ENCODE measurements at places on chromosomes 5 and 9.

DNA sequence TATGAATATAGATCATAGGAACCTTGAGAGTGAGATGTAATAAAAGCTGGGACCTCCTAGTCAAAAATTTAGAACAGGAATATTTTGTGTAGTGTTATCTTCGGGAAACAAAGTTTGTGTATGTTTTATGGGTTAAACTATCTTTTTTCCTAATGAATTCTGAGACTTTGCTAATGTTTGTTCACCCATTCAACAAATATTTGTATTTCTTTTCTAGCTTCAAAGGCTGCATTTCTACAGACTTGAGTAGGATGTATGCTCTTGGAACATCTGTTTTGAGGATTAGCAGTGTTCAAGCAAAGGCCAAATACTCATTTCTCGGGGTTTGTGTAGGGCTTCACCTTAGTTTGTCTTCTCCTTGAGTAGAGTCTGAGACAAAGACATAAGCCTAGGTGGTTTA lies 16.2 kb downstream of the NDUFS4 start:
- no peak for DNase-seq

DNA sequence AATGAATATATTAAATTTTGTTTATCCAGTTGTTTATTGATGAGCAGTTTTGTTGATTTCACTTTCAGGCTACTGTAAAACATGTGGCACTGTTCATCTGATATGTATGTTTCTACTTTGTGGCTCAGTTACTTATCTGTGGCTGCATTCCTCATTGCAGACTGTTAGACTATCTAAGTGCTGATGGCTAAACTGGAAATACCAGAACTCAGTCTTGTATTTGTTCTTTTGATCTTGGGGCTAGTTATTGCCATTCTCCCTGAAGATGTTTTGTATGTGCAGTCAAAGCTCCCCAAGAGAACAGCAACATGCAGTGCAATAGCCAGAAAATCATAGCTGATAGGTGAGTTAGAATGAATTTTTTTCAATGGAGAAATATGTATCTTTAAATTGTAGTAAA lies 162.2 kb downstream of the GADD45G start:
- DNase-seq: no peak

DNA sequence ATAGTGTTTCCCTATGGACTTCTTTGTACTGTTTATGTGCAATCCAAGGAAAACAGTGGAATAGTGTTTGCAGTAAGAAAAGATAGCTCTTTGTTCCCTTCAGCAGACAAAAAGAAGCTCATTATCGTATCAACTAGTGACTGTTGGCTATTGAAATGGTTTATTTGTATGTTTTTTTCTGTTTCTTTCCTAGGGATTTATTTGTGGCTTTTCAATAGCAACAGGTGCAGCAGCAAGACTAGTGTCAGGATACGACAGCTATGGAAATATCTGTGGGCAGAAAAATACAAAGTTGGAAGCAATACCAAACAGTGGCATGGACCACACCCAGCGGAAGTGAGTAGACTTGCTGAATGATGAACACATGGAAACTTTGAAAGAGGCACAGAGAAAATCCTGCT lies 65.1 kb downstream of the SLC44A1 start:
- DNase-seq: no peak

DNA sequence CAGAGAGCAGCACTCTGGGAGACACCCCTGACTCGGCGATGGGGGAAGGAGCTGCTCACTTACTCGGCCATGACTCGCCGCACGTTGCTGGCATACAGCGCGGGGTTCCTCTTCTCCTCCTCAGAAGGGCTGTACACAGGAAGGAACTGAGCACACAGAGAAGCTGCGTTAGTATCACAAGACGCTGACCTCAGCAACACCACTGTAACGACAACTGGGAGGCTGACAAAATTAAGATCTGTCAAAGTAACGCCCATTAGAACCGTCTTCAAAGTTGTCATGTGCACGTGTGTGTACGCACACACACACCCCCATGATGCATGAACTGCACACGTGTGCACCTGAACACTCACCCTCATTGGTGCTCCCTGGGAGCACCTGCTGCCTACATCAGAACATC lies 32.1 kb upstream of the SLC6A3 start:
- no peak for DNase-seq

- no peak for DNase-seq
Measured at GRCh38 chr5:80348171-80348570, 28.4 kb downstream of the SPZ1 start.

DNA sequence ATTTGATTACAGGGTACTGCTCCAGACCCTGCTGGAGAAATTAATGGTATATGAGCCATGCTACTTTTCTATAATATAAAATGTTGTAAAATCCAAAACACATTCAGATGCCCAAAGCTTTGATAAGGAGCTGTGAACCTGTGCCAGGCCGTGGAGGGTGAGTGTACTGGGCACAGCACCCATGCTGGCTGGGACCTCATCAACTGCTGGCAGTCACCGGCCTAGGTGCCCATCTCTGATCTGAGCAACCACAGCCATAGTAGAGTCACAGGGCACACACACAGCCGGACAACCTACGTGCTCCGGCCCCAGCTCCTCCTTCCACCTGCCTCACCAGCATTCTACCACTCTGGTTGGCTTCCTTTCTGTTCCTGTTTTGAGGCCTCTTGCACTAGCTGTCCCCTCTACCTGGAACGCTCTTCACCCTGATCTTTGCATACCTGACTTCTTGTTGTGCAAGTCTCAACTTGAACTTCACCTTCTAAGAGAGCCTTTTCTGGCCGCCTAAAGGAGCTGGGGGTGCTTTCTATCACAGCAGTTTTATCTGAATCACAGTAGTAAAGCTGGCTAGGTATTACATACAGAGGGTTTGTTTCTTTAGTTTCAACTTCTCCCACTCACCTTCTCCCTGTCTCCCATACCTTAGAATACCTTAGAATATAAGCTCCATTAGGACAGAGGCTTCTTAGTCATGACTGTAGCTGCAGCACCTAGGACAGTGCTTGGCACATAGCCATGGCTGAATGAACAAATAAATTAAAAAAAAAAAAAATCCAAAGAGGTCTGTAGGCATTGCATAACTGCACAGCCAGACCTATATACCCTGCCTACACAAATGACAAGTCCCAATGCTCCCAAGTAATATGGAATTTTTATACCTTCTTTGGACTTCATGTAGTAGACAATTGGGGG lies 51.7 kb downstream of the MED27 start:
- no peak for DNase-seq

DNA sequence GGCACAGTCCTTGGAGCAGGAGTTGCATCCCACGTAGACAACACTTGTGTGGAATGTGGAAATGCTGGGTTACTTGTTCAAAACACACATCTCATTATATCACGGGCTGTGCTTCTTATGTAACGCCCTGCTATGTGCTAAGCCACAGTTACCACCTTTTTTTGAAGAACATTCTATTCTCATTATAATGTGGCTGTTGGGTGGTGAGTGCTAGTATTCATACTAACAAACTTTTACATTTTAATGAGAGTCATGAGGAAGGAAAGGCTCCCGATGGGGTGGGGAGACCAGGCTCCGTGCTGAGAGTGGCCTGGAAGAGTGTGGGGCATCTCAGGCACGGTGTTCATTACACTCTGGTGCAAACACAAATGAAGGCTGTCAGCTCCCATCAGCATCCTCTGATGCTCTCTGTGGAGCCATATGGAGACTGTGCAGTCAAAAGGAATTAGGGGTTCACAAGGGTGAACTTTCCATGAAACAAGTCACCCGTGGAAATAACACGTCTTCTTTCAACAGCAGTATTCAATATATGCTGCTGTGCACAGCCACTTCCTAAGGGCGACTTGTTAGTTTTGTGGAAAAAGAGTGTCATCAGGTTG lies 153.1 kb upstream of the RAPGEF1 start:
- DNase-seq: no peak

DNA sequence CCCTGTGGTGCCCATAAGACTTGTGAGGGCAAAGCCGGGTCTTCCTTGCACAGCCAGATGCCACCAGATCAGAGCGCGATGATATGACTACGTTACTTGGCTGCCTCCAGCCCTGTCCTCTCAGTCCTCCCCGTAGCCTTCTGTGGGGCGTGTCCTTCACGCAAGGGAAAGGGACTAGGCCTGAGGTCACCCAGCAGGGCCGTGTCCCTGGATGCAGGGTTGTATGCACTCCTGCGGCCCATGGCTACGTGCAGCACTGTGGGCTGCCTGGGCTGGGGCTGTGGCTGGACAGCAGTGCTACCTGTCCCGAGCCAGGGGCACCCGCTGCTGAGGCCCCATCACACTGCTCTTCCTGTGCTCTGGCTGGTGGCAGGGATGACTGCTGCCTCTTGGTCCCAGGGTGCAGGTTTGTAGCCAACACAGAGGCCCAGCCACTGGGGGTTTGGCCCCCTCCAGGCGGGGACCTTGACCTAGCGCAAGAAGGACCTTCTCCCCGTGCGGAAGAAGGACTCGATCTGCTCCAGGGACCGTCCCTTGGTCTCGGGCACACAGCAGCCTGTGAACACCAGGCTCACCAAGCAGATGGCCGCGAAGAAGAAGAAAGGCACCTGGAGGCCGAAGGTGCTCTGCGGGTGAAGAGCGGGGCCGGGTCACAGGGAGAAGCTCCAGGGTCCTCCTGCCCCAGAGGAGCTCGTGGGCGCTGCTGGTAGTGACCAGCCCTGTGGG lies 7.2 kb downstream of the SLC2A6 start:
- no peak for DNase-seq

- no peak for DNase-seq
Measured at GRCh38 chr5:153959134-153959957, 79.4 kb downstream of the FAM114A2 start.

- no peak for DNase-seq
Measured at GRCh38 chr9:6977761-6978160, 220.0 kb downstream of the KDM4C start.

DNA sequence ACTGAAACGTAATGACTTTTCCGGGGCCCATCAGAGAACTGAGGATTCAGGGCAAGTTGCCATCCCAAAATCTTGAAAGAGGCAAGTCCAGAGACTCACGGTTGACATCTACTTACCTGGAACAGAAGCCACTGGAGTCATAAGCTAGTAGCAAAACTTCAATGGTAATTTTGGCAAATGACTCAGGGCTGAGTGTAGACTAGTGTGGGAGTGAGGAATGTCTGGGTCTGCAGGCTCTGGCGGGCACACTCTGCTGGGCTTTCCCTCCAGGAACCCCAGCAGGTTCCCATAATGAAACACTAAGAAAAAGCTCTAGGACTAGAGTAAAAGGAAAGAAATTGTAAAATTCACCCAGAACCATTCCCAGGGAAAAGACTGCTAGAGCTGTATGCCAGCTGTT lies 122.9 kb upstream of the NFIL3 start:
- no peak for DNase-seq

DNA sequence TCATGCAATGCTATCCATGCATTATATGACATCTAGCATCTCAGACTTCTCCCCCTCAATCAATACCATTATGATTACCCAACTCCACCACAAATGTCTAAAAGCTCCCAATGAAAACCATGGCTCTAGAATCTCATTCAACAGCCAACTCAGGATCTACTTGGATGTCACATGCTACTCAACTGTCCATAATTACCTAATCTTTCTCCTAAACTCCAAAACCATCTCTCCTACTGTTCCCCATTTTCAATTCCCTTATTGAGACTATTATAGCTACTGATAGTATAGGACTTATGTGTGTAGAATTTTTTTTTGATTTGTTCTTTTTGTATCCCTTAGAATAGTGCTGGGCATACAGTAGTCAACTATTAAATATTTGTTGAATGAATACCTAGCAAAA lies 8.2 kb upstream of the STRBP start:
- DNase-seq: no peak

DNA sequence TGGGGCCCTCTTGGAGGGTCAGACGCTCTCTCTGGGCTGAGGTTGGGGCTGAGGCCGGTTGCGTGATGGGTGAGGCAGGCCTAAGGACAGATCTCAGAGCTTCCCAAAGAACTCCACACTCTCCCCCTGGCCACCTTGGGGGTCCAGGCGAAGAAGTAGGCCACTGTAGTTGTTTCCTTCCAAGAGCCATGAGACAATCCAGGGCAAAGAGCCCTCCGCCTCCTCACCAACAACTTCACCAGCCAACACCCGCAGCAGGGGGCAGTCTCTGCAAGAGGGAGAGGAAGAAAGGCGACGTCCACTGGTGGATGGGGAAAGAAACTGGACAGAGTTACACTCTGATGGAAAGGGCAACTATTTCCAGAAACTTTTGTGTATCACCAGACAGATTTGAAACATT lies 10.7 kb downstream of the SLC35A4 start:
- DNase-seq: no peak

GRCh38 chr5:172266676-172267092 lies 16.9 kb downstream of the UBTD2 start:
- DNase-seq: no peak

GRCh38 chr5:149544028-149544420 lies 7.2 kb downstream of the CSNK1A1 start:
- DNase-seq: no peak

DNA sequence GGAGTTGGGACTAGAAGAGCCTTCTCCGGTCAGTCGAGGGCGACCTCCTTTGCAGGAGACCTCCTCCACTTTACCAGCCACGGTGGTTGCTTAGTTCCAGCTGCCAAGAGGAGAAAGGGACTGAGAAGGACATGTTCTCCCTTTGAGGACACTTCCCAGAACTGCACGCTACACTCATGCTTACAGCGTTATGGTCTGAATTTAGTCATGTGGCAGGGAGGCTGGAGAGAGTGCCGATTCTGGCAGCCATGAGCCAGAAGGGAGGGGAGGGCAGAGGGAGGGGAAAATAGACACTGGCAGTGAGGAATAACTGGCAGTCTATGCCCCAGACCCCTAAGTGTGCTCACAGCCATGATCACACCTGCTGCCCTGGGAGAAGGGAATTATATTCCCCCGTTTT lies 47.8 kb downstream of the TSPAN17 start:
- no peak for DNase-seq

DNA sequence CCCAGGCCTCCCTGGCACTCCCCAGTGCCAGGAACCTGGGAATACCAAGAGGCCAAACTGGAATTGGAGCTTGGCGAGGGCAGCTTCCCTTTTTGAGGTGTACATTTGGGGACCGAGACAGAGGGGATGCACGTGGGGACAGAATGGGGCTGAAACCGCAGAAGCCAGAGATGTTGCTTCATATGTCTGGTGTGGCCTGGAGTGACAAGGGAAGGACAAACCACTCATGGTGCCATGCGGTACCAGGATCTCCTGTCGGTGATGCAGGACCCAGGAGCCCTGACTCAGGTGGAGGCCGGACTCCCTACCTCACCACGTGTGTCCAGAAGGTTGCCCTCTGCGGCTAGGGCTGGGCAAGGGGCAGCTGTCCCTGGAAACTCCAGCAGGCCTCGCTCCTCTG lies 4.0 kb upstream of the CSF2 start:
- no peak for DNase-seq

Measured in activated naive CD4-positive, alpha-beta T cell treated with anti-CD3 and anti-CD28 coated beads, Interleukin-2, amount 50 U/mL, for 16 hours (primary cell).